Hair follicular keratinocyte (primary cell): ENCODE measurements at places on chromosomes 7 and 10. TPM values are rescaled to one million over a fixed set of nuclear protein-coding genes. Genes with fewer than 3 reads are reported as not detected.

The ERVW-1 gene
- not detected in 2 replicates for total RNA-seq

The CHST3 gene
- 17.1 and 18.3 TPM in 2 replicates for total RNA-seq

The ALOX5 gene
- 0.16 TPM in 1 of 2 replicates, not detected in the other for total RNA-seq

The SFR1 gene
- 13.2 and 14.8 TPM in 2 replicates for total RNA-seq
